Left lobe of liver (tissue), 2 donors: ENCODE measurements at places on chromosomes 12 and 14. TPM values are rescaled to one million over a fixed set of nuclear protein-coding genes. Genes with fewer than 3 reads are reported as not detected.

GRCh38 chr14:105229099-105229655 lies 19.2 kb upstream of the BTBD6 start:
- DNase-seq, result no peak

GRCh38 chr14:78248501-78249090 lies 78.4 kb downstream of the NRXN3 start:
- DNase-seq, result no peak

- DNase-seq, result no peak
Measured at GRCh38 chr12:92552412-92553108, 150.2 kb upstream of the PLEKHG7 start.

GRCh38 chr14:99815696-99816095 lies 22.5 kb downstream of the EML1 start:
- no peak for DNase-seq

The CCDC88C gene
- total RNA-seq, result 4.1 TPM
